ENCODE measurements at places on chromosomes 2 and 18.

DNA sequence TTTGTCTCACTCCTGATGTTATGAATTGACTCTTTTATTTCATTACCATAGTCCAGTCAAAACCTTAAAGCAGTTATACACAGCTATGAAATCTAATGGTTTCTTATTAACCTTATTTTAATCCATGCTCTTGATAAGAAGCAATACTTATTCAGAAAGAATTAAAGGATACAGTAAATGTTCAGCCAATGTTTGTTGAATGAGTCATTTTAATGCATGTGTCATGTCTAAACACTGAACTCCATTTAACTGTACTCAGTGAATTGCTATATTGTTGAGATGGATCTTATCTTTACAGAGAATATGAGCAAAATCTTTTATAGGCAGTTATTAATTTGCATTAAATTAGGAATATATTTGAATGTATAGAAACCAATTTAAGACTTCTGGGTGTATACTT lies 135.1 kb upstream of the TFPI start:
- no peaks in the 10 kb centered on the region for H3K36me3 ChIP-seq
- no peak for DNase-seq
- no peak overlapping the region for H3K4me3 ChIP-seq
- no peak overlapping the region for H3K27ac ChIP-seq
- H3K27me3 ChIP-seq, result no peaks in the 10 kb centered on the region

DNA sequence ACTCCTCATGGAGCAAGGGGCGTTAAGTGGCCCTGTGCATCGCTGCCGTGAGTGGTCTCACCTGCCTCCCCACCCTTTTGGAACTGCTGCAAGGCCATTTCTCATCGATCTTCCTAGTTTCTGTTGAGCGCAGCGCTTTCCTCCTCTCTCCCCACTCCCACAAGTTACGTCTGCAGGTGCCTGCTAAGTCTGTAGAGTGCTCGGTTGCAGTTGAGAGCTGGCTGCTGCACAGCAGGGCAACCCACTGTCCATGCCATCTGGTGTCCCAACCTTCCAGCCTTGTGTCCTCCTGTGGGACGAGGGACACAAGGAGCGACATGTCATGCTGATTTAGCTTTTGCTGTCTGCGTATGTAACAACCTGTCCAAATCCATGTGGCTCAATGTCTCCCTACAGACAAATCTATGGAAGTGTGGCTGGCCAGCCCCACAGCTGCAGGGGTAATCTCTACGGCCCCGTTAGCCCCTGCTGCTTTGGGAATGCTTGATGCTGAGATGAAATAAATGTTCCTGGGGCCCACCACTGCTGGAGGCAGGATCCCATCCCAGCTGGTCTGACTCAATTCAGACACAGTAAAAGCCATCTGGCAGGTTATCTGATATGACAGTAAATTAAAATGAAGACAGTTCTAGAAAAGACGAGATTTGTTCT lies 68.1 kb upstream of the TCF7L1 start:
- no peaks in the 10 kb centered on the region for H3K4me1 ChIP-seq
- no peak for DNase-seq
- H3K27me3 ChIP-seq, result no peaks in the 10 kb centered on the region
- H3K27ac ChIP-seq, result no peak overlapping the region
- H3K4me3 ChIP-seq, result no peak overlapping the region

DNA sequence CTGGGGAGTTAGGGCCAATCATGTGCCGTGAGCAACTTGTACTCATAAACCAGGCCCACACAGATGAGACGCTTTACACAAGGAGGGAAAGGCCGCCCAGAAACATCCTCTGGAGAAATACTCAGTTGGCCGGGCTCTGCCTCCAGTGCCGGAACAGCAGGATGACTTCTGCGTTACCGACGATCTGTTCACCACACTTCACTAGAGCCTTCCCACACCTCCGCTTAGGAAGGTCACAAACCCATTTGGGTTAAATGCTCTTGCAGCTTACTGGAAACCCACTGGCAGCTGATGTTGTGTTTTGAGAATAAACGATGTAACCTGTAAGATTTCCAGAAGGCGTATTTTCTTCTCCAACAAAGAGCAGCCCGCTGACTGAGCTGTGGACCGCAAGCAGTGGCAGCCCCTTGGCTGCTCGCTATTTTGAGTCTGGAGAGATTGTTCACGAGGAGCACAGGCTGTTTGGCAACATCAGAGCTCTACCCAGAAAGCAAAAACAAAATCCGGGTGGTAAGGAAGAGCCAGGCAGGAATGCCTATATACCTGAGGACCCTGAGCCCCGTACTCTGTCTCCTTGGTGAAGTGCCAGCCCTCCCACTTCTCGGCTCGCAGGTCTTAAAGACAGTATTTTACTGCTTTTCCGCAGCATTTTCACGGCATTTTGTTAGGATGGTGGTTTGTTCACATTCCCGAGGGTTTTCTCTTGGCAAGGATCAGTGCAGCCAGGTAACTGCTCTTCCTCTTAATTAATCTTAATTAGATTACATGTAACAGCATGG lies 44.0 kb downstream of the COLEC12 start:
- peaks cover 19% of the 10 kb centered on the region for H3K4me1 ChIP-seq
- H3K4me3 ChIP-seq, result no peak overlapping the region

DNA sequence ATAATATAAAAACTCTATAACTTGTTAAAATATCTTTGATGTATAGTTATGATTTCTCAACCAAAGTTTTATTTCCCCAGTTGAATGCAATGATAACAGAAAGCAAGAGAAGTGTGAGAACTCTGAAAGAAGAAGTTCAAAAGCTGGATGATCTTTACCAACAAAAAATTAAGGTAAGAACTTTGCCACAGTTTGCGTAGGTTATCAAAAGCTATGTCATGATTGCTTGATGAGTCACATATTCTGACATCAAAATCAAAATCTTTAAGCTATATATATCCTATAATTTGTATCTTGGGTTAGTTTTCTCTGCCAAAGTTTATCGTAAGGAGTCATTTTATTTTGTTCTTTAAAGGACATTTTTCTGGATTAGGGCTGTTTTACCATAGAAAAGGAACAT lies 35.0 kb downstream of the NDC80 start:
- no peaks in the 10 kb centered on the region for H3K4me1 ChIP-seq
- H3K27ac ChIP-seq, result peak overlapping the region; percentile 35
- H3K4me3 ChIP-seq, result no peak overlapping the region
- DNase-seq, result no peak
- H3K27me3 ChIP-seq, result no peaks in the 10 kb centered on the region

DNA sequence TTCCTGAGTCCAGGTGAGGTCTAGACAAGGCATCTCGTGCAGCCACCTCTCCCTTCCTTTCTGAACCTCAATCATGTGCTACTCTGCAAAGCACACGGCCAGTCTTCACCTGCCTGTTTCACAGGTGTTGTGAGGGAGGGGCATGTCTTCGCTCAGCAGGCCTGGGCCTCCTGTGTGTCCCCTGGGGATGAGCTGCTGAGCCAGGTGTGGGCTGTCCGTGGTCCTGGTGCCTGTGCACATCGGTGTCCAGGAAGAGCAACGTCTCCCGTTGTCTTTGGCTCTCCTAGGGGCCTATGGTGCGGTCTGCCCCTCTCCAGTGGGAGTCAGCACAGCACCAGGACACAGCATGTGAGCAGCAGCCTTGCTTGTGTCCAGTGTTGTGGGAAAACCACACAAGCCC lies 16.7 kb downstream of the ARHGEF4 start:
- H3K4me1 ChIP-seq, result no peaks in the 10 kb centered on the region
- no peak overlapping the region for H3K27ac ChIP-seq
- DNase-seq, result no peak
- no peak overlapping the region for H3K4me3 ChIP-seq
- no peaks in the 10 kb centered on the region for H3K36me3 ChIP-seq

DNA sequence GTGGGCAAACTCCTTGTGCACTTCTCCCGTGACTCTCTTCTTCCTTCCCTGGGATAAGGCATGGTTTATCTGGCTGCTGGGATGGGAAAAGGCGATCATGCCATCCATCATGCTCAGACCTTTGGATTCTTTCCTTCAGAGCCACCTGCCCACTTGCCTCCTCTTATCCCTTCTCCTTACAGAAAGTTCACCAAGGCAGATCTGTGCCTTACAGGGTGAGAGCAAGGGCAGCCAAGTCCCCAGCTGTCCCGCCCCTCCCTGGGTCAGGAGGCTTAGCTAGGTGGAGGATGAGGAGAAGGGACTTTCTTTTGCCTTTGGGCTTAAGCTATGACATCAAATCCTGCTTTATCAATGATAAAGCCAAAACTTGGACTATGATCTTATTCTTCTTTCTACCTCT lies 47.6 kb downstream of the KCNE4 start:
- no peak overlapping the region for H3K4me3 ChIP-seq
- no peak overlapping the region for H3K27ac ChIP-seq
- H3K27me3 ChIP-seq, result no peaks in the 10 kb centered on the region
- H3K36me3 ChIP-seq, result no peaks in the 10 kb centered on the region
- no peak for DNase-seq

DNA sequence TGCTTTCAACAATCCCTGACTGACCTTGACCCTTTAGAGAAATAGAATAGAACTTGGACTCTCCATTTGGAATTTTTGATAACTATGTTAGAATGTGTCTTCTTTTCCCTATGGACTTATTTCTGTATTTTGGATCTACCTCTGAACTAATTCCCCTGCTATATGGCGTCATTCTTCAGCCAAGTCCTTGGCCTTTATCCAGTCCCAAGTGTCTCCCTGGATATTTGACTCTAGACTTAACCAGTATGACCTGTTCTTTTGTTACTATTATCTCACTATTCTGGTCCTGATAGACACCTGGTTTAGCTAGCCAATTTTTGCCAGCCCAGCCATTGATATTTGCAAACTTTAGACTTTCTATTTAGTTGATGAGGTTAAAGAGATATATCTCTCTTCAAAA lies 186.8 kb downstream of the KCNS3 start:
- H3K4me1 ChIP-seq, result no peaks in the 10 kb centered on the region
- no peaks in the 10 kb centered on the region for H3K27me3 ChIP-seq
- peak overlapping the region; percentile 8 for H3K27ac ChIP-seq
- no peak for DNase-seq
- no peak overlapping the region for H3K4me3 ChIP-seq
- no peaks in the 10 kb centered on the region for H3K36me3 ChIP-seq

DNA sequence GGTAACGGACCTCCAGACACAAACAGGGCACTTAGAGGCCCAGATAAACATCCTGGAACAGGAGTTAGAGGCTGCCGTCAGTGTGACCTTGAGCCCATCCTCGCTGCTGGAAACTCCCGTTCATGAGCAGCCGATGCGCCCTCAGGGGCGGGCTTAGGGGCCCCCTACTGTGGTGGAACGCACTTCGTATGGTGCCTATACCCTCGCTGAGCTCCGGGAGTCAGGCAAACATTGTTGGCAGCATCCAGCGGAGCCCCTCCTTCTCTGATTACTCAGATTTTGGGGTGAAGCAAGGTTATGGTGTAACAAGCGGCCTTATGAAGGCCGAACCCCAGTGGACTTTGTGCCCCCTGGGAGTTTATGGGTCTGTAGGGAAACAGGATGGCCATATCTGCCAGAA lies 205.3 kb upstream of the SYT4 start:
- H3K27ac ChIP-seq, result no peak overlapping the region
- no peak overlapping the region for H3K4me3 ChIP-seq
- DNase-seq, result no peak
- H3K36me3 ChIP-seq, result no peaks in the 10 kb centered on the region

GRCh38 chr2:66443979-66444861 lies 9.3 kb downstream of the MEIS1 start:
- H3K36me3 ChIP-seq, result peaks cover 4% of the 10 kb centered on the region
- H3K27ac ChIP-seq, result peak overlapping the region; percentile 84
- H3K27me3 ChIP-seq, result no peaks in the 10 kb centered on the region
- no peaks in the 10 kb centered on the region for H3K4me1 ChIP-seq
- no peak for DNase-seq

DNA sequence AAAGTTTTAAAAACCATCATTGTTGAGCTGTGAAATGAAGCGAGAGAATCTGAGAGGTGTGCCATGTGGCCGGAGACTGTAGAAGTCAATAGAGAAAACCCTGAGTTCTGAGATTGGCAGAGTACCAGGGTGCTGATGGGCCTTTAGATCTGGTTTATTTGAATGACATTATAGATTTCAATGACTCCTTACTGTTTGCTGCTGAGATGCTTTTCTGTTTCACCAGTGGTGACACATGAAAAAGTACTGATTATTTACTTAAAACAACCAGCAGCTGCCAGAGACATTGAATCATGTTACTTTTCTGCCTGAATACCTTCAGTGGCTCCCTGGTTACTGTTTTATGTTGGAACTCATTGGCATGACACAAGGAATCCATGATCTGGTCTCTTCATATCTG lies 602.7 kb upstream of the ZNF804A start:
- H3K27me3 ChIP-seq, result no peaks in the 10 kb centered on the region
- H3K4me1 ChIP-seq, result no peaks in the 10 kb centered on the region
- H3K36me3 ChIP-seq, result no peaks in the 10 kb centered on the region
- no peak for DNase-seq
- H3K4me3 ChIP-seq, result no peak overlapping the region
- no peak overlapping the region for H3K27ac ChIP-seq

- no peaks in the 10 kb centered on the region for H3K27me3 ChIP-seq
- no peak overlapping the region for H3K4me3 ChIP-seq
- H3K27ac ChIP-seq, result no peak overlapping the region
- H3K36me3 ChIP-seq, result no peaks in the 10 kb centered on the region
- no peaks in the 10 kb centered on the region for H3K4me1 ChIP-seq
These were observed 122.3 kb downstream of the LYPD6B start for GRCh38 chr2:149160701-149161217.
